ENCODE measurements at places on chromosomes 11 and 22. TPM values are rescaled to one million over a fixed set of nuclear protein-coding genes. Genes with fewer than 3 reads are reported as not detected.

Gene MOB2
- total RNA-seq, result 38.3 TPM

Gene NXPE4
- total RNA-seq, result not detected

Gene MS4A7
- not detected for total RNA-seq

Gene BIK
- total RNA-seq, result 1.6 TPM

Gene FOLR1
- total RNA-seq, result not detected

Gene MYBPC3
- not detected for total RNA-seq

Gene FGF19
- total RNA-seq, result not detected

Gene PKP3
- not detected for total RNA-seq

Gene TCN1
- total RNA-seq, result not detected

Gene PHLDA2
- total RNA-seq, result 1.1 TPM

Gene SHANK2
- not detected for total RNA-seq

Gene SYT12
- total RNA-seq, result not detected

Gene MYEOV
- not detected for total RNA-seq

Gene RGL4
- 24.6 TPM for total RNA-seq

Gene OR51B5
- total RNA-seq, result 0.30 TPM

Gene HOATZ
- total RNA-seq, result not detected

Gene IFITM10
- total RNA-seq, result 1.7 TPM

Gene USP2
- total RNA-seq, result 2.6 TPM

Gene CST6
- total RNA-seq, result not detected

Gene MS4A14
- total RNA-seq, result not detected

Gene DDB1
- 140 TPM for total RNA-seq

Gene ART1
- not detected for total RNA-seq

Gene OAF
- total RNA-seq, result 3.1 TPM

Gene HSPB2
- total RNA-seq, result not detected

Gene SF3B2
- total RNA-seq, result 182 TPM

Gene PRR33
- total RNA-seq, result not detected

Gene IGSF22
- total RNA-seq, result 4.0 TPM

Gene AIFM3
- 0.41 TPM for total RNA-seq

Gene TAF6L
- total RNA-seq, result 11.8 TPM

Gene OVCH2
- total RNA-seq, result not detected

Gene PIWIL4
- total RNA-seq, result 1.4 TPM

Gene SSH3
- total RNA-seq, result 8.5 TPM

Gene AIP
- 115 TPM for total RNA-seq

Gene APOA1
- total RNA-seq, result 0.77 TPM

Gene HBD
- total RNA-seq, result not detected

Gene OR51I1
- not detected for total RNA-seq

Gene C1QTNF4
- total RNA-seq, result 0.41 TPM

Gene SPTBN2
- total RNA-seq, result not detected
